Stimulated activated CD4-positive, alpha-beta T cell treated with anti-CD3 and anti-CD28 coated beads, TNF-alpha, amount 100 ng/mL, for 48 hours (primary cell): ENCODE measurements at places on chromosomes 13 and 19.

DNA sequence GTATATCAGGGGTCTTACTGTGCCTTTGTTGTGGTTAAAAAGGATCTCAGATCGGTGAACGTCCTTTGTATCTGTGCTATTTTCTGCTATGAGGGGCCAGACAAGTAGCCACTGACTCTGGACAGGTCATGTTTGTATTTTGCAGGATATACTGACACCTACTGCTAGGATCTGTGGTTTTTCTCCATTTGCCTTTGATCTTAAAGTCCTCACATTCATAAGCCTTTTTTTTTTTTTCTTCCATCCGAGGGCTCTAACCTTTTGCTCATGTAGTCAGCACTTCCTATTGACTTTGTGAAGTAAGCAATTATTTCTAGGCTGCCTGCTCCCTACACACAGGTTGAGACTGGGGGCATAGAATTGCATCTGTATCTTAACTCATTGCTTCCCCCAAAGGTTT, 106.2 kb downstream of the SLITRK5 start:
- no peak for DNase-seq

DNA sequence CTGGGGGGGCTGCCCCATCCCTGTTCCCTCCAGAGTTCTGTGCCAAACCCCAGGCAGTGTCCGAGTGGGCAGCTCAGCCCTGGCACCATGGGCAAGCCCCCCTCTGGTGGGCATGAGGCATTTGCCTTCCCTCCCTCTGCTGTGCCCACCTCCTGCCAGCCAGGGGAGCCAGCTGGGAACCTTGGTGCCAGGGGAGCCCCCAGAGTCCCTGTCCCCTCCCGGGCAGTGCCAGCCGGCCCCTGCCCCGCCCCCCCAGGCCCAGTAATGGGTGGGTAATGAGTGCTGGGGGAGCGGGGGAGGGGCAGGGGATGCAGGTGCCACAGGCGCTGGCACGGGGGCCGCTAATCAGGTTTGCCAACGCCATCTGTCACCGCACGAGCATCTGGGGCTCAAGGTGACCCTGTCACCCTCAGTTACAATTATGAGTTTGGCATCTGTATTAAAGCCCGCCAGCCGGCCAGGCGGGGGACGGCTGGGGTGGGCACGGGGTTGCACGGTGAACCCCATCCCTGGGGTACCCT, 5.9 kb downstream of the DAND5 start:
- DNase-seq: no peak

GRCh38 chr13:101499406-101499805, 46.9 kb downstream of the ITGBL1 start:
- no peak for DNase-seq

DNA sequence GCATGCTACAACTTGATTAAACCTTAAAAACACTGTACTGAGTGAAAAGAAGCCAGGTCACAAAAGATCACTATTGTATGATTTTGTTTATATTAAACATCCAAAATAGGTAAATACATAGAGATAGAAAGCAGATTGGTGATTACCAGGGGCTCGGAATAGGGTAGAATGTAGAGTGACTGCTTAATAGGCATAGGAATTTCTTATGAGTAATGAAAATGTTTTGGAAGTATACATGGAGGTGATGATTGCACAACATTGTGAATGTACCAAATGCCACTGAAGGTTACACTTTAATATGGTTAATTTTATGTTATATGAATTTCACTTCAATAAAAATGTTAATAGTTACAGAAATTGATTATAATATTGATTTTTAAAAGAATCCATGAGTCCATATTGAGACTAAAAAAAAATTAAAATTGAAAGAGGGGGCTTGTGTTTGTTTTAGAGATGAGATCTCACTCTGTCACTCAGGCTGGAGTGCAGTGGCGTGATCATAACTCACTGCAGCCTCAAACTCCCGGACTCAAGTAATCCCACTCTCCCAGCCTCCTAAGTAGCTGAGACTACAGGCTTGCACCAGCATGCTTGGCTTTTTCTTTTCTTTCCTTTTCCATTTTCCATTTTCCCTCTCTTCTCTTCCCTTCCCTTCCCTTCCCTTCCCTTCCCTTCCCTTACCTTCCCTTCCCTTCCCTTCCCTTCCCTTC, 85.1 kb downstream of the FNDC3A start:
- DNase-seq: no peak

GRCh38 chr13:29909975-29910674, 59.7 kb upstream of the UBL3 start:
- no peak for DNase-seq

DNA sequence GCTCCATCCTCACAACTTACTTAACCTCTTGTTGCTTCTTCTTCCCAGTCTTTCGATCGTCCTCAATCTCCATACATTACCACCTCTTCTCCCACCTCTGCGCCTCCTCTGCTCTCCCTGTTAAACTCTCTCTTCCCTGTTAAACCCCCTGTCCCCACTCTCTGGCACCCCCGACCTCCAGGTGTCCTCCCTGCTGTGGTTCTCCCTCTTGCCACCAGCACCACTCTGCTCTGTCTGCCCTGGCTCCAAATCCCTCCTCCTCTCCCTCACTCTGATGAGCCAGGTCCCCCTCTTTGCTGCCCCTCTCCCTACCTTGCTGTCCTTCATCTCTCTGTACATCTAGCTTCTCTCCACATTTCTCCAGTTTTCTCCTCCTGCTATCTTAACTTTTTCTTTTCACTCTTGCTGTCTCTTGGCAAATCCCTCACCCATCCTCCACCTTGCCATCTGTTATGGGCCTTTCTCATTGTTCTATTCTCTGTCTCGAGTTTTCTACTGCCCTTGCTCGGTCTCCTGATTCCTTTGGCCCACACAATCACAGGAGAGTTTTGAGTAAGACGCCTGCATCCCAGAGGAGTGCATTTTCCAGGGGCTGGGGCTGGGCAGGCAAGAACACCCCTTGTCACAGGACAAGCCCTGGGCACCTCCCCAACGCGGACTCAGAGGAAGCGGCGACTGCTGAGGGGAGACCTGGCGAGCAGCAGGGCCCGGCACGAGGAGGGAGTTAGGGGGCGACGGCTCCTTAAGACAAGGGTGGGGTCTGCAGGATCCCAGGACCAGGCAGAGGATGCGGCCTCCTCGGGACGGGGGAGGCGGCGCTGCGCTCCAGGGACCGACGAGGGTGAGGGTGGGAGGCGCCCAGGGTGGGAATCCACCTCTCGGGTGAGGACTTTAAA, 21.4 kb upstream of the ERVV-1 start:
- no peak for DNase-seq

- DNase-seq: no peak
Observed at GRCh38 chr13:26471807-26472206, 85.7 kb upstream of the WASF3 start.

DNA sequence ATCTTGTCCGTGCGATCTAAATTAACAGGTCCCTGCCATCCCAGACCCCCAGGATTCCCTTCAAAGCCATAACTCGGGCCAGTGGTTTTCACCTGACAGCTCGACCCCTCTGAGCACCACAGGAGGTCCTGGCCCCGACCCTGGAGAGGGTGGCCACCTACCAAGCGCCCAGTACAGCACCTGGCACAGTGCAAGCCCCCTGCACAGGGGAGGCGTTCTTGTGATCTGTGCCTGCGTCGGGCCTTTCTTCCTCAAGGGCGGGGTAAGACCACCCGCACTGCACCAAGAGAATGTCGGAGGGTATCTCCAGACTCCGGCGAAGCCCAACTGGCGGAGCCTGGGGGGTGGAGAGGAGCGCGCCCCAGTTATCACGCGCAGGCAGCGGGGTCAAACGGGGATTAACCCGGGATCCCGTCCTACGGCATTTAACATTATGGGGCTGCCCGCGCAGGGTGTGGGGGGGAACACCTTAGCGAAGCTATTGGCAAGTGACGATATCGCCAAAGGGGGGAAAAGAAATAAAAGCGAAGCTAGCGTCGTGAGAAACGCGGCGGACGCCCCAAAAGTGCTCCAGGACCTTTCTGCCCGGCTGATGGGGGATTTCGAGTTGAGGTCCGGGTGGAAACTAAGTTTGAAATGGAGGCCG, 1.3 kb upstream of the HNRNPL start:
- no peak for DNase-seq

- DNase-seq: no peak
Observed at GRCh38 chr19:40224342-40225150, 1.9 kb downstream of the CCNP start.

GRCh38 chr19:45762870-45763631, 6.0 kb downstream of the SIX5 start:
- DNase-seq: no peak

- DNase-seq: no peak
Observed at GRCh38 chr13:113923376-113924063, 50.4 kb downstream of the C13orf46 start.

DNA sequence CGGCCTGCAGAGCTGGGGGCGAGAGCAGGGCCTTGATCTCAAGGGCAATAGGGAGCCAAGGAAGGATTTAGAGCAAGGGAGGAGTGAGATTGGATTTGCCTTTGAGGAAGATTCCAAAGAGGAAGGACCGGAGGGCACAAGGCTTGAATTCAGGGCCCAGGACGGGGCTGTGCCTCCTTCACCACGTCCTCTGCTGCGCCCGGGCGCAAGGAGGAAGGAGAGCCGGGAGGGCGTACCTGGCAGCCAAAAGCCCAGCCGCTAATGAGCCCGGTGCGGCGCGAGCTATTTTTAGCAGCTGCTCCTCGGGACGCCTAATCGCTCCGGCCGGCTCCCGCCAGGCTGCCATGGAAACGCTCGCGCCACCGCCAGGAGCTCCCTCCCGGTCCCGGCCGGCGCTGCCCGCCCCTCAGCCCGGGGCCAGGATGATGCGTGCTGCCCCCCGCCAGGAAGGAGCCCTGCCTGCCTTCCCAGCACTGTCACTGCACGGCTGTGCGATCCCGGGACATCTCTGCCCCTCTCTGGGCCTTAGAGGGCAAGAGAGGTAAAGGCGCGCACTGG, 31.3 kb downstream of the TINCR start:
- DNase-seq: no peak

- DNase-seq: no peak
Observed at GRCh38 chr13:99749271-99750019, 222.1 kb downstream of the ZIC5 start.

DNA sequence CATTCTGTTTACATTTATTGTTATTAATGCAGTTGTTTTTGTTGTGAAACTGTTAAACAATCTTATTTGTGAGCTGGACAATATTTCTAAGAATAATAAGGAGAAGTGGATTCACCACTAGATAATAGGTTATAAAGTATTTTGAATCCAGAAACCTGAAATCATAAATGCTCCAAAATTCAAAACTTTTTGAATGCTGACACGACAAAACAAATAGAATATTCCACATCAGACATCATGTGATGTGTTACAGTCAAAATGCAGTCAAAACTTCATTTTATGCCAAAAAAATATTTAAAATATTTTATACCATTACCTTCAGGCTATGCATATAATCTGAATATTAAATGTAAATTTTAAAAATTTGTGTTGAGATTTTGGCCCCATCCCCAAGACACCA, 1321.4 kb downstream of the SLITRK1 start:
- DNase-seq: no peak

DNA sequence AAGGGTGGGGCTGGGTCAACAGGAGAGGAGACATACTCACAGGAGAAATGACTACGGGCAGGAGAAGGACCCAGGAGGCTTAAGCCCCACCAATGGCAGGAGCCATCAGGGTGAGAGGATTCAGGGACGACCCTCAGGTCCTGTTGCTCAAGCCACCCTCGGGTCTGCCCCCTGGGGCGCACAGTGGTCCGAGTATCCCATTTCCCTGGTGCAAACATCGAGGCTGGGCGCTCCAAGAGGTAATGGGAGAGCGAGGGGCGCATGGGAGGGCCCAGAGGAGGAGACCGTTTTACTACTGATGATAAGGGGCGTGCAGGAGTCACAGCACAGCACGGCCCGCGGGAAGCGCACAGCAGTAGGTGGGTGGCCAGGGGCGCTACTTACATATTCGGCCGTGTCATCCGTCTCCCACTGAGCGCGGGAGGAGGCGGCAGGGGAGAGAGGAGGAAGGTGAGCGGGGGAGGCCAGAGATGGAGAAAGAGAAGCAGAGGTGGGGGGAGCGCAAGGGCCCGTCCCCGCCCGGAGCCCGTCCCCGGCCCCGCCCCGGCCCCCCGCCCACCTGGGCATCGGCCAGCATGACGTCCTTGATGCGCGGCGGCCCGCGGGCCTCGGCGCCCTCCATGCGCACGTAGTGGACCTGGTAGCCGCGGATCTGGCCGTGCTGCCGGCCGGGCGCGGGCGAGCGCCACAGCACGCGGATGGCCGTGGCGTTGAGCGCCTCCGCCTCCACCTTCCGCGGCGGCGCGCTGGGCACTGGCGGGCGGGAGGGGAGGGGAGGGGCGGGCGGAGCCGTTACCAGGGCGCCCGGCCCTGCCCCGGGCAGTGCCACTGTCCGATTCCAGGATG, 111.5 kb downstream of the PTPRS start:
- DNase-seq: no peak

GRCh38 chr13:110137680-110138009, 169.3 kb downstream of the COL4A1 start:
- DNase-seq: peak; percentile 9

DNA sequence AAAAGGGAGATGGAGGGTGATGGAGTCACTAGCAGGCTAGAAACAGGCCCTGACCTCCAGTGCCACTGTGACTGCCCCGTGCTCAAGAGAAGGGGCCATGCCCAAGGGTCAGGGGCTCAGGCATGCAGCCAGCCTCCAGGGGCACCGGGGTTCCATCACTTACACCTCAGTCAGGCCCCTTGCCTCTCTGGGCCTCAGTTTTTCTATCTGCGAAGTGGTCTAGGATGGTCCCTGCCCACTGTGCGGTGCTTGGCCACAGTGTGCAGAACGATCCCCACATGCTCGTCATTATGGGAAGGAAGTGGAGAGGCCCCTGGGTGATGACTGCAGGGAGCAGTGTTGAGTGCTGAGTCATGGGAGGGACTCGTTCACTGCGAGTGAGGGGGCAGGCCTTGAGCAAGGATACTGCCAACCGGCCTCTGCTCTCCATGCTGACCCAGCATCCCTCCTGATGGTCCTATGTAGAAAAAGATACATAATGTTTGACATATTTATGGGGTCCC, 23.1 kb downstream of the TMED1 start:
- DNase-seq: peak; percentile 20

- no peak for DNase-seq
Observed at GRCh38 chr19:33956941-33957340, 160.3 kb downstream of the KCTD15 start.

GRCh38 chr19:16476401-16476800, 4.6 kb upstream of the EPS15L1 start:
- DNase-seq: no peak

DNA sequence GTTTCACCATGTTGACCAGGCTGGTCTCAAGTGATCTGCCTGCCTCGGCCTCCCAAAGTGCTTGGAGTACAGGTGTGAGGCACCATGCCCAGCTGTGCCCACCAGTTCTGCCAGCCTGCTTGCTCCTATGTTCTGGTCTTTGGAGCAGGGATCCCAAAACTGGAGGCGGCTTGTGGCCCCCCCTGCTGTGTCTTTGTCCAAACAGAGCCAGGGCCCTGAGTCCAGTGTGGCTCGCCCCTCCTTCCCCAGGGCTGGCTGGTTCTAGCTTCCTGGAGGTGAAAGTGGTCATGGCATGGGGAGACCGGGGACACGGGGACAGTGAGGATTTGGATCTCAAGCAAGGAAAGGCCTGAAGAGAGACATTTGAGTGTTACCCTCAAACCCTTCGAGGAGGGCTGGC, 11.5 kb upstream of the TINCR start:
- no peak for DNase-seq

- peak; percentile 53 for DNase-seq
Observed at GRCh38 chr19:50556282-50557008, 11.8 kb downstream of the LRRC4B start.

GRCh38 chr19:14310055-14310454, 71.2 kb upstream of the ADGRE5 start:
- DNase-seq: no peak
